Glutamatergic neuron (in vitro differentiated cells): ENCODE measurements at places on chromosomes 13 and 19. TPM values are rescaled to one million over a fixed set of nuclear protein-coding genes. Genes with fewer than 3 reads are reported as not detected.

Gene FGF9
- total RNA-seq = 19.5 TPM

Gene METTL21C
- total RNA-seq = not detected

DNA sequence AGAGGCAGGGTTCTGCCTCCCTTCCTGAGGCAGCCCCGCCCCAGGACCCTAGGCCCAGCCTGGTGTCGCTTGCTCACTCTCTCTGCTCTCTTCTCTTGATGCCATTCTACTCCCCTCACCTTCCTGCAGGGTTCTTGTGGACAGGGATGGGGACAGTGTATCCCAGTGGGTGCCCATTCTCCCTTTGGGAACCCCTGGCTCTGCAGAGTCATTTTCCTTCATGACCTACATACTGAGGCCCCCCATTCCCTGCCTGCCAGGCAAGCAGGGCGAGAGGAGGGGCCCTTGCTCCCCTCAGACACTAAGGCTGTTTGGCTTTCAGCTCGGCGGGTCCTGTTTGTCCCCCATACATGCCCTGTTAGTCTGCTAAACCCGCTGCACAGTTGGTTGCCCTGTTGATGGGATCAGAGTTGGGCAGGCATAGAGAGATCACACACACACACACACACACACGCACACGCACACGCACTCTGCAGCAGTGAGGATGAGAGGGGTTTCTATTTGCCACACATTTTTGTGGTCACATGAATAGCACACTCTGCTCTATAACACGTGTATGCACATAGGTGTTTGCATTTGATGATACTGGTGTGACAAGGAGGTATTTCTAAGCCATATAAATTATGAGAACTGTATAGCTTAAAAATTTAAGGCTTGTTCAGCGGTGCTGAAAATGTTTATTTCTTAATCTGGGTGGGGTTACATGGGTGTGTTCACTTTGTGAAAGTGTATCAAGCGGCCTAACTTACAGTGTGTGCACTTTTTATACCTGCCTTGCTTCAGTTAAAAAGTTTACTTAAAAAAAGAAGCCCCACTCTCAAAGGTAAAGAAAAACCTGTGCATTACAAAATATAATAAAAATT is 20.3 kb downstream of the NFIX start:
- DNase-seq = no peak
- H3K27ac ChIP-seq = no peak overlapping the region
- no peaks in the 10 kb centered on the region for H3K36me3 ChIP-seq
- no peak overlapping the region for H3K4me3 ChIP-seq

GRCh38 chr13:113142876-113143275 is 15.6 kb upstream of the PROZ start:
- no peak overlapping the region for H3K27ac ChIP-seq
- no peaks in the 10 kb centered on the region for H3K36me3 ChIP-seq
- no peak overlapping the region for H3K4me3 ChIP-seq
- DNase-seq = no peak
- H3K4me1 ChIP-seq = no peaks in the 10 kb centered on the region
